ENCODE measurements at places on chromosomes 7 and 10. TPM values are rescaled to one million over a fixed set of nuclear protein-coding genes. Genes with fewer than 3 reads are reported as not detected.

The NFE2L3 gene
- total RNA-seq = 24.5 TPM

DNA sequence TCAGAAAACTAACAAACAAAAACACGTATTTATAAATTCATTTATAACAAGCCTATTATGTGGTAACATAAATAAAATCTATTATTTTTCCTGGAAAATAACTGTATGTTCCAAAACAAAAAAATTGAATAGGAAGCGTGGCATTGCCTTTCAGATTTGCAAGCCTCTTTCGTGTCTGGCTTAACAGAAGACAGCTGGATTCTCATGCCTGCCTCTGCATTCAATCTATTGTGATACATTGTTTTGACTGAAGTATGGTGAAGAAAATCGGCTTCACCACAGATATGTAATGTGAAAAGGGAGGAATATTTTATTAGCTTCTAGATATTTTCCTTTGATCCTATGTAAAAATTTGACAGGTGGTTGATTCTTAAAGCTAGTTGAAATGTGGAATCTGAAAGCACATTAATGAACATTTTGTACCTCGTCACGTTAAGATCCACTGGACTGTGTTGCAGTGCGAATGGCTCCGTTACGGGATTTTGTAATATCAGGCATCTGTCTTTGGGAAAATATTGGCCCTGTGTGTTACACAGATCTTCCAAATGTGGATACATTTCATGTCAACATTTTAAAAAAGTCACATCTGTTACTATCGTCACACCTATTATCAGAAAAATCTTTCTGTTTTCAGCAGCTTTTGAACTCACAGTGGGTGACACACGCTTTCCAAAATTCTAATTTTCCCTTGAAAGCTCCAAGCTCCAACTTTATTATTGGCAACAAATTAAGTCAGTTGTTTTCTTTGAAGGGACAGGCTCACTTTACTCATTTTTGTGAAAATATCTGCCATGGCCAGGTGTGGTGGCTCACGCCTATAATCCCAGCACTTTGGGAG is 26.2 kb downstream of the PALD1 start:
- DNase-seq = no peak

The GPR85 gene
- 0.27 TPM for total RNA-seq

The LIPJ gene
- total RNA-seq = 0.27 TPM

DNA sequence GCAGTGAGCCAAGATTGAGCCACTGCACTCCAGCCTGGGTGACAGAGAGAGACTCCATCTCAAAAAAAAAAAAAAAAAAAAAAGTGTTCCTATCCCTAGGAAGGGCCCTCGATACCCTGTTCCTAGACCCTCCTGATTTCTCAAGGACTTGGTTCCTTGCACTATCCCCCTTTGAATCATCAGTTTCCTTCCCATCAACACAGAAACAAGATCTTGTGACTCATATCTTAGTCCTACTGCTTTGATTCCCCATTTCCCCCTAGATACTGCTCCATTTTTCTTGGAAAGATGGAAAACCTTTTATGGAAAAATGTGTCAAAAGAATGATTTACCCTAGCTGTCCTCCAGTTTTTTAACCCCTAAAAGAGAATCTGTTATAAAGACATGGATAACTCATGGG is 1.7 kb upstream of the ZNF862 start:
- no peak for DNase-seq

DNA sequence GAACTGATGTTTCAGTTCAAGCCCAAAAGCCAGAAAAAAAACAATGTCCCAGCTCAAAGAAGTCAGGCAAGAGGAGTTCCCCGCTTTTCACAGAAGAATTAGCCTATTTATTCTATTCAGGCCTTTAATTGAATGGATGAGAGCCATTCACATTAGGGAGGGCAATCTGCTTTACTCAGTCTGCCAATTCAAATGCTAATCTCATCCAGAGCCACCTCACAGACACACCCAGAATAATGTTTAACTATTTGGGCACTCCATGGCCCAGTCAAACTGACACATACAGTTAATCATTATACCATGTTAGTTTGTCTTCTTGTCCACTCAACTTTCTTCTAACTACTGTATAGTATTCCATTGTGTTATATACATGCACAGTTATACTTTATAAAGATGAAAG is 2.6 kb upstream of the NPSR1 start:
- DNase-seq = no peak

GRCh38 chr10:77431209-77431611 is 206.4 kb downstream of the KCNMA1 start:
- no peak for DNase-seq

DNA sequence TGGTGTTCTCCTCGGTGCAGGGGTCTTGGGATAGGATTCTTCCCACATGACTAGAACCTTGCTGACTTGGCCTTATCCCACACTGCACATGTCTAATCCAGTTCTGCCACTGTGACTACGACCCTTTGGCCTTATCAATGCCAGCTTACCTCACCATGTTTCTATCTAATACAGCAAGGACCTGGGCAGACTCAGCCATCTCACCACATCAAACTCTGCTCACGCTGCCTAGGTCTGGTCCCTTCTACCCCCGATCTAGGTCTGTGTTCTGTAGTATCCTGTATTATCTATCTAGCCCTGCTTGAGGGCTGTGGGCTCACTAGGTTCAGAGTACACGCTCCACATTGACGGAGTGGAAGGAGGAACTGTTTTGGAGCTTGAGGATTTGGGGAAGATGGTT is 282.4 kb downstream of the HPSE2 start:
- no peak for DNase-seq

The CTAGE6 gene
- total RNA-seq = 0.27 TPM

DNA sequence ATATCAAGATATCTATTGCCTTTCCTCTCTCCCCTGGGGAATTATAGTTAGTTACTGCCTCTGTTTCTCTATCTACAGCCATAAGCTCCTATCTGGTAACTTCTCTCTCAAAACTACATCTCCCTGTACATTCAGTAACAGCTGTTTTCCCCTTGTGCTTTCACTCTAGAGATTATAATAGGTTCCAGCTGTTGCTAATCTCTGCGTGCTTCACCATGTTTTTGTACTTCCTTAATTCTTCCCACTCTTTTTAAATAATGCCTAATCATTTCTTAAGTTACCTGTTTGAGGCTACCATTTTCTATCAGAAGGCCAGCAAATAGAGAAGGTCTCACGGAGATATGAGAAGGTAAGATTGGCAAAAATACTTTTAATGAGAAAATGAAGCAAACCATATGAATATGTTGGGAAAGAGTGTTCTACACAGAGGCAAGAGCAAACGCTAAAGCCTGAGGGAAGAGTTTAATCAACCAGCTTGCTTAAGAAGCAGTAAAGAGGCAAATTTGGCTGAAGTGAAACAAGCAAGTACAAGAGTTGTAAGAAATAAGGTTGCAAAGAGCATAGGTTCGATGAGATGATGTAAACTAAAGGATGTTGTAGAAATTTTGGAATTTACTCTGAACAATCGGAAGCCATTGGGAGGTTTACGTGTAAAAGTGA is 101.9 kb upstream of the HGF start:
- DNase-seq = no peak

The MRLN gene
- not detected for total RNA-seq

GRCh38 chr10:68598978-68599770 is 39.0 kb downstream of the TET1 start:
- DNase-seq = no peak

DNA sequence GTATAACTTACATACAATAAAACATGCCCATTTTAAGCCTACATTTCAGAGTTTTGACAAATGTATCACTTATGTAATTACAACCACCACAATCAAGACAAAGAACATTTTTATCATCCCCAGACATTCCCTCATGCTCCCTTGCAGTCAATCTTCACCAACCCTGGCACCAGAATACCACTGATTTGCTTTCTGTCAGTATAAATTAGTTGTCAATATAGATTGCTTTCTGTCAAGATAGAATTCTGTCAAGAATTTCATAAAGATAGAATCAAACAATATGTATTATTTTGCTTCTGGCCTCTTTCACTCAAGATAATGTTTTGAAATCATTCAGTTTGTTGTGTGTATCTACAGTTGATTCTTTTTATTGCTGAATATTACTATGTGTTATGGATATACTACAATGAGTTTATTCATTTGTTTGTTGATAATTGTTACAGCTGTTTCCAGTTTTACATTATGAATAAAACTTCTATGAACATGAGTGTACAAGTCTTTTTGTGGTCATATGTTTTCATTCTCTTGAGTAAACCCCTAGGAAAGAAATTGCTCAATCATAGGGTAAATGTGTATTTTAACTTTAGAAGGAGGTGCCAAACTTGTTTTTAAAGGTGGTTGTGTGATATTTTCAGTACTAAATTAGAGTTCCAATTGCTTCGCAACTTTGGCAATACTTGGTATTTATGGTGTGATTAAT is 56.9 kb downstream of the IFIT5 start:
- DNase-seq = no peak

DNA sequence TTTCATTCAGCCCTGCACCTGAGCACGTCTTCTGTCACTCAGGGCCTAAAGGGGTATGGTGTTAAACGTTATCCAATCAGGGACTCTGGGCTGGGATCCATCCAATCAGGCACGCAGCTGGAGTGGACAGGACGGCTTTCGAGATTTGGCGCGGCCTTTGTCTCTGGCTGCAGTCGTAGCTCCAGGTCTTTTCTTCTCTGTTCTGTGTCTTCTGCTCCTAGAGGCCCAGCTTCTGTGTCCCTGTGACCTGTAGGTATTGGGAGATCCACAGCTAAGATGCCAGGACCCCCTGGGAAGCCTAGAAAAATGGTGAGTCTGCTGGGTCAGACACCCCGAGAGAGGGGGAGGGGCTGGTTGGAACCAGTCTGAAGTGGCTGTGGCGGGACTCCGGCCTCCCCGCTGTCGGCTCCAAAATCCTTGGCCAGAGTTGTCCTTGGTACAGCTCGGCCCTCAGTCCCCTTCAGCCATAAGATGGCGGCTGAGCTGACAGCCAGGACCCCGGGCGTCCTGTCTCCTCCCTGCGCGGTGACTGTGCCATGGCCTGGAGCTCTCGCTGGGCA is 11.7 kb upstream of the ZNF680 start:
- no peak for DNase-seq

DNA sequence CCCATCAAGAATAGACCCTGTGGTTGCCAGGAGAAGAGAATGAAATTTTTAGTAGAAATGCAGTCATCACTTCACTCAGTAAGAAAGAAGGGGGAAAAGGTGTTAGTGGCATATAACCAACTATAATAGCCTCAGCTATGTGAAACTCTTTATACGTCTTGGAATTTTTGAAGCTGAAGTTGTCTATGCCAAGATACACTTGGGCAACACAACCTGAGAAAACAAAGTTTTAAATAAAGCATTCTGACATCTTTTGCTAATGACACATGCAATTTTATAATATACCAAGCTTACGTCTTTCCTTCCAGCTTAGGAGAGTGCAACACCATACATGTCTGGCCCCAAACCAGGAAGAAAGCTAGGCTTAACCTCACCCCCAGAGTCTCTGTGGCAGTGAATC is 40.8 kb upstream of the ZNF438 start:
- no peak for DNase-seq

DNA sequence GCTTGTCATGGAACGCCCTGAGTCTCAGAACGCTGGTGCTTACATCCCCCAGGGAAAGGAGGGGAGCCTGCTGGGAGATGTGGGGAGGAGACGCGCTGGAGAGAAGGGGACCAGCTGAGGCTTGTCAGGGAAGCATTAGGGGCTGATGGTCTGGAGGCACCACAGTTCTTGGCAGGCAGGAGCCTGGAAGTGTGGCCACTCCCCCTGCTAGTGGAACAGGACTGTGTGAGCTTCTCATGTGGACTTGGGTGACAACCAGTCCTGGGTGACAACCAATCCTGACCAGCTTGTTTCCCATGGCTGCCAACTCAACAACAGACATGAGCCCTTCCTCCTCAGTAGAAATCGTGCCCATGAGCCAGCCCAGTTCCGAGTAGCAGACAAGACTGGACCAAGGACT is 87.8 kb downstream of the SPDYE5 start:
- DNase-seq = no peak

- no peak for DNase-seq
Observed at GRCh38 chr7:52689912-52690311, 345.5 kb upstream of the POM121L12 start.

The PPP1R3A gene
- not detected for total RNA-seq

- DNase-seq = peak; percentile 40
Observed at GRCh38 chr7:44973610-44974401, 5.0 kb downstream of the MYO1G start.

The LIPN gene
- total RNA-seq = not detected

DNA sequence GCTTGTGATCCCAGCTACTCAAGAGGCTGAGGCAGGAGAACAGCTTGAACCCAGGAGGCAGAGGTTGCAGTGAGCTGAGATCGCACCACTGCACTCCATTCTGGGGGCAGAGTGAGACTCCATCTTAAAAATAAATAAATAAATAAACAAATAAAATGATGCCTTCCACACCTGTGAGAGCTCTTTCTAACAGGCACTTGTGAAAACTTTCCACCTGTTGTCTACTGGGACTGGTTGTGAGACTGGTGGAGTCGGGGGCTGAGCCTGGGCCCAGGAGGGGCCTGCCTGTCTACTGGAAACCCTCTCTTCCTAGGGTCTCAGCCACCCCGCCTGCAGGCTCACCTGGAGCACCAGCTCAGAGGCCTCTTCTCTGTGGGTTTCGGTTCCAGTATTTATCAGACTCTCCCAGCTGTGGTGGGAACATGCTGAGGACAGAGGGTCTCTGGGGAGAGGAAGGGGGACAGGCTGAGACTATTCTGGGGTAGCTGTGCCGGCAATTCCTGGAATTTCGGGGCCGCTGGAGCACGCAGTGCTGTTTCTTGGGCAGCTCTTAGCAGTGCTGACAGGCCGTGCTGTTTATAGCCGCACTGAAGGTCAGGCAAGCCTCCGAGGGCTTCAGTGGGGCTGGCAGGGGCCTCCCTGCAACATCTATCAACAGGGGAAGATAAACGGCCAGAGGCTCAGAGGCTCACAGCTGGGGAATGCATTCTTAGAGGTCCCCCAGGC is 3.8 kb downstream of the LDB3 start:
- DNase-seq = no peak

The GOT1 gene
- 14.0 TPM for total RNA-seq

The SPDYE2 gene
- under 0.01 TPM for total RNA-seq

GRCh38 chr10:125093974-125094705 is 66.2 kb downstream of the CTBP2 start:
- no peak for DNase-seq

DNA sequence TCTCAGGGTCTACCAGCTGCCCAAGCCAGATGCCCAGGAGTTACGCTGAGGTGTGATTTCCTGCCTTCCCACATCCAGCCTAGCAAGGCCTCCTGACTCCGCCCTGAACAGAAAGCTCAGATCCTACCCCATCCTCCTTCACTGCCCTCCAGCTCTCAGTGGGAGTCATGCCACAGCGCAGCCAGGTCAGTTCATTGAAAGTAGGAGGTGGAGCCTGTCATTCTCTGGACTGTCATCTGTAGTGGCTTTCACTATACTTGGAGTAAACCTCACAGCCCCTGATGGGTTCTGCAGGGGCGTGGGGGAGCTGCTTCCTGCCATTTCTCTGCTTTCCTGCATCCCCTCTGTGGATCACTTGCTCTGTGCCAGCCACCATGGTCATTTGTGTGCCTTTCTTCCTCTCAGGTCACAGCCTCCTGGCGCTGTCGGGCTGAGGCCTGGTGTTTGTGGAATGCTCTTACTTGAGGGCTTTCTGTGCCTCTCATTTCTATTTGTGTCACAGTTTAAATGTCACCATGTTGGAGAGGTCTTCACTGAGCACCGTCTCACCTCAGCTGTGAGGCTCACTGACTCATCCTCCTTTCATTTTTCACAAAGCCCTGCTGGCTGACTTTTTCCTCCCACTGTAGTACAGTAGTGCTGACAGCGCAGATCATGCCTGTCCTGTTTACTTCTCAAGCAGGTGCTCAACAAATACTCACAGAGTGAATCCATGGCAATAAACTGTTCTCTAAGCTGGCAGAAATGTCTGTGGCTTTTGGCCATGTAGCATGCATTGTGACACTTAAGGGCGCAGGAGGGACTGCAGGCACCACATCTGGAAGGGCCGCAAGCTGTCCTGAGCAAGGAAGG is 61.0 kb upstream of the TMEM248 start:
- no peak for DNase-seq

- no peak for DNase-seq
Observed at GRCh38 chr10:121735263-121735662, 137.0 kb upstream of the FGFR2 start.

Measured in hematopoietic multipotent progenitor cell (in vitro differentiated cells).